ENCODE measurements at places on chromosomes 11 and 22.

DNA sequence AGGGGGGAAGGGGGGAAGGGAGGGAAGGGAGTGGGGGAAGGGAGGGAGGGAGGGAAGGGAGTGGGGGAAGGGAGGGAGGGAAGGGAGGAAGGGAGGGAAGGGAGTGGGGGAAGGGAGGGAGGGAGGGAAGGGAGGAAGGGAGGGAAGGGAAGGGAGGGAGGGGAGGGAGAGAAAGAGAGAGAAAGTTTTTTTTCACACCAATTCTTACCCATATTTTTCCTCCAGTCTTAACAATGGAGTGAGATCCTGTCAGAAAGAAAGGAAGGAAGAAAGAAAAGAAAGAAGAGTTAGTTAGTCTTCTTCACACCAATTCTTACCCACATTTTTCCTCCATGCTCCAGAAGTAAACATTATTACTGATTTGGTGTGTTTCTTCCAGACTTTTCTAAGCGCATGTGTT, 3.0 kb upstream of the OR2AT4 start:
- DNase-seq, result no peak

GRCh38 chr11:12172493-12173013, 62.2 kb downstream of the MICAL2 start:
- no peak for DNase-seq

DNA sequence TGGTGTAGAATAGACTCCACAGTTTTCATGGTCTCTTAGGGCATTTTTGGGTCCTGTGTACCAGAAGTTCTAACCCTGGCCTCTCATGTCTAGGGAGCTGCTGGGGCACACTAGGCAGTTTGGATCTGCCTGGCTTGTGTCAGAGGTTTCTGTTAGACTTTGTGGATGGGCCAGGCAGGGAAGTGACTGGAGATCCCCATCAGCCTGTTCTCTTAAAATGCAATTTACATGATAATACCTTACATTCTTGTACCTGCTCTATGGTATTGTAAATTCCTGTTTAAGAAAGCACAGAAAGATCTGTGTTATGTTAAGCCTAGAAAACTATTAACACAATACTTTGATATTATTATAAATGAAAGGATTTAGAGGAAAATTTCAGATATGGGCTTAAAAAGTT, 104.0 kb downstream of the ARHGAP42 start:
- DNase-seq, result no peak

- DNase-seq, result peak; percentile 74
These were observed 10.9 kb downstream of the PIM3 start for GRCh38 chr22:49971232-49972162.

DNA sequence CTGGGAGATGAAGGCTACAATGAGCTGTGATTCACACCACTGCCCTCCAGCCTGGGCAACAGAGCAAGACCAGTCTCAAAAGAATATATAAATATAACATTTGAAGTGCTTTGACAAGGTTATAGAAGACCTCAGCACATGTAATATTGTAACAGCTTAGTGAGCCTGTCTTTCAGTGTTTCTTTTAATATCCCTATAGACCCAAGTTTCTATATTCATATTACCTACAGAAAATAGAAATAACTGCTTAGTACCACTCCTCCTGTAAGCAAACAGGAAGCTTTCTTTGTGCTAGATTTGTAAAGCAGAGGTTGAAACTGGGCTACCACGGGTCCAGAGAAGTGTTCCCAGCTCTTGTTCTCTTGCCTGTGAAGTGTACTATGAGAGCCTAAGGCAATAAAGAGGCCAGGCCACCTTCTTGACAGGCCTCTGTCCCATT, 68.2 kb downstream of the PPP2R1B start:
- DNase-seq, result no peak

- no peak for DNase-seq
These were observed at the start of gene OR8H2 for GRCh38 chr11:56103210-56103737. OR8H2 (plus strand) TSS chr11:56103687; CDS start chr11:56105043, 1,356 bp downstream.
